CD4-positive, alpha-beta T cell treated with Interleukin-2 at 100 ng/mL for 4 hours (primary cell): ENCODE measurements at places on chromosomes 16 and 17.

DNA sequence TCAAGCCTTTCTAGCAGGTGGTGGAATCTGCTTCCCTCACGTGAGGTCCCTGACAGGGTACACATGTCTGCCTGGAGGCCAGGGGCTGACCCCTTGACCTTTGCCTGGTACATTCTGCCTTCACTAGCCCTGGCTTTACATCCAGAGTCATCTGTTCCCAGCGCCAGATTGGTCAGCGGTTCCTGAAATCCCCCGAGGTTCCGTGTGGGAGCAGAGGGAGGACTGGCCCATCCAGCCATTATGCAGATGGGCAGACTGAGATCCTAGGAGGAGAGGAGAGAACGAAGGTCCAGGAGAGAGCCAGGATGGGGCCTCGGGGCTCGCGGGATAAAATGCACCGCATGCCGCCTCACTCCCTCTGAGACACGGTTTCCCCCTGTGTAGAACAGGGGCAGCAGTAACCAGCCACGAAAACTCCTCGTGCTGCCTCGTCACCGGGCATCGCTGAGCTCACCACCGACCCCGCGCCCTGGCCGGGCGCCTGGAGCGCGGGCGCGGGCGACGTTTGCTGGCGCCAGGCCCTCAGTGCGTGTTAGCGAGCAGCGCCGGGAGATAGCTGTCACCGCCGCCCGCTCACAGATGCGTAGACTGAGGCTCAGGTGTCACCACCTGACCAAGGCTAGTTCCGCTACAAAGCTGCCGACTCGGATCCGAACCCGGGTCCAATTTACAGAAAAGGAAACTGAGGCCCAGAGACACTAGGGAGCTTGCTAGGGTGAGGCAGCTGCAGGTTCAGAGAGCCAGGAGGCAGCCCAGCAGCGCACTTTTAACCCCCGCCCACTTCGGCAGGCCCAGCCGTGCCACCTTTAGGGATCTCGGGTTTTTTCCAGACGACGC, 811 bp upstream of the MAP2K3 start:
- DNase-seq: no peak

DNA sequence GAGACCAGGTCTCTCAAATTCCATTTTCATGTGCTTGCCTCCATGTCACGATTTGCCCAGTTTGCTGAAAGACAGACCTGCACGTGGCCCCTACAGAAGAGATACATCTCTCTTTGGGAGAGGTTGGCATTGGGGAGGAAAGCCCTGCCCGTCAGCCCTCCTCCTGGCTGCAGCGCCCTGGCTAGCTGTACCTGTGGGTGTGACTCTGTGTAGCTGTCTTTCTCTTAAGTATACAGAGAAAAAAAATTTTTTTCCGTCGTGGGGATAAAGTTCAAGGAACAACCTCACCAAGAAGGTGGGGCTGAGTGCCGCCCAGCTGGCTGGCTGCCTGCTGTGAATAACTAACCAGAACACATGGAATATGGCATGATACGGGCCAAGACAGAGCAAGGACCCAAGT, 26.5 kb downstream of the TMEM98 start:
- no peak for DNase-seq

DNA sequence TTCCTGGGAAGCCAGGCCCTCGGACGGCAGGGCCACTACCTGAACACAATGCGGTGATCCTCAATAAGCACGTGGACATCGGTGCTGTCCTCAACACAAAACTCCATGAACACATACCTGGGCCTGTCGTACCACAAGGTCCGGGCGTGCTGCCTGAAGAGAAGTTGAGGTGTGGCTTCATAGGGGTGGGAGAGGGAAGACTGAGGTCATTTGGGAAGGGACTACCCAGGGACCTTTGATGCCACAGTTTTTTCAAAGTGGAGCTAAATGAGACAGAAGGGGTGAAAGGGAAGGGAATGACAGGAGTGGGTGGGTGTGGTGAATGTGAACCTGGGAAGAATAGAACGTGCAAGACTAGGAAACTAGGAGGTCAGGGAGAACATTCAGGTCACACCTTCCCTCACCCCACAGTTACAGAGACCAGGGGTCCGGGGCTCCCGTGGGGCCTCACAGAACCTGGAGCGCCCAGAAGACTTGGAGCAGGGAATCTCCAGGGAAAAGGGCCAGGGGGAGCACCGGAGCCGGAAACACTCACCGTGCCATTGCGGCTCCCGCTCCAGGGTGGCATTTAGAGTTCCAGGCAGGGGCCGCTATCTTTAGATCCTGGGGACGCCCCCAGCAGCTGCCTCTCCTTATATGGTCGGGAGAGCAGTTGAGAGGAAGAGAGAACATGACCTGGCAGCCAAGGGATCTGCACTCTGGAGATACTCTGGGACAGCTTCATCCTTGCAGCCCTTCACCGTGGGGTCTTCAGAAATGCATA, at the start of gene PTGES3L:
TSS of gene PTGES3L (minus strand) at position 570 of the 763 bp plus-strand sequence. CDS start at position 543, 27 bp downstream.
- DNase-seq: no peak

GRCh38 chr16:14289692-14290340, 218.7 kb downstream of the MRTFB start:
- peak; percentile 38 for DNase-seq

DNA sequence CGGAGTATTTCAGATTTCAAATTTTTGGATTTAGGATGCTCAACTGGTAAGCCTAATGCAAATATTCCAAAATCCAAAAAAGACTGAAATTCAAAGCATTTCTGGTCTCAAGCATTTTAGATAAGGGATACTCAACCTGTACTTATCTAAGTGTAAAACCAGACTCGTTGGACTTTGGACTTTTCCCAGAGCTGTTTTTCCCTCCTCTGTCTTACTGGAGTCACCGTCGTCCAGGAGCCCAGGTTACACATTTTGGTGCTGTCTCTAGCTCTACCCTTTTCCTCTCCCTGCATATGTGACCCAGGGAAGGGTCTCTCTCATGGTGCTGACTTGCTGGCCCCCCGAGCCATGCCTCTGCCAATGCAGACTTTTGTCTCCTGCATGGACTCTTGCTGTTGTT, 46.0 kb upstream of the MMP2 start:
- DNase-seq: no peak
